ENCODE measurements at places on chromosomes 4 and X. TPM values are rescaled to one million over a fixed set of nuclear protein-coding genes. Genes with fewer than 3 reads are reported as not detected.

The AFM gene
- not detected for total RNA-seq

The NLGN4X gene
- total RNA-seq: 0.35 TPM

The RTL5 gene
- total RNA-seq: 2.9 TPM

DNA sequence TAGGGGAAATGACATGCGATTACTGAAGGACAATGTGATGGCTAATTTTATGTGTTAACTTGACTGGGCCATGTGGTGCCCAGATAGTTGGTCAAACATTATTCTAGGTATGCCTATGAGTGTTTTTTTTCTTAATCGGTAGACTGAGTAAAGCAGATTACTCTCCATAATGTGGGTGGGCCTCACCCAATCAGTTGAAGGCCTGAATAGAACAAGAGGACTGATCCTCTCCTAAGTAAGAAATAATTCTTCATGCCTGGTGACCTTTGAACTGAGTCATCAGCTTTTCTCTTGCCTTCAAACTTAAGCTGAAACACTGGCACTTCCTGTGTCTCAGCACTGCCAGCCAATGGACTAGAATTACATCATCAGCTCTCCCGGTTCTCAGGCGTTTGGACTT is 164.0 kb upstream of the FGF13 start:
- no peak for DNase-seq

- DNase-seq: no peak
These were observed 207.3 kb downstream of the SLC7A11 start for GRCh38 chr4:138034871-138035270.

The EGFL6 gene
- total RNA-seq: not detected

The NAA10 gene
- total RNA-seq: 109 TPM

GRCh38 chrX:148715361-148715760 is 214.9 kb downstream of the AFF2 start:
- DNase-seq: no peak

GRCh38 chr4:89660444-89661172 is 176.4 kb downstream of the SNCA start:
- no peak for DNase-seq

The HTN3 gene
- not detected for total RNA-seq

The TLR10 gene
- total RNA-seq: 107 TPM

The TRPC3 gene
- not detected for total RNA-seq

The MRPL1 gene
- total RNA-seq: 31.7 TPM

The MAGEA3 gene
- not detected for total RNA-seq

The EDA gene
- not detected for total RNA-seq

GRCh38 chr4:71045256-71045655 is 51.8 kb downstream of the DCK start:
- no peak for DNase-seq

The CCNI gene
- 237 TPM for total RNA-seq

The CBLL2 gene
- not detected for total RNA-seq

- no peak for DNase-seq
These were observed 116.0 kb downstream of the SOWAHB start for GRCh38 chr4:76781698-76782595.

GRCh38 chr4:24497221-24497620 is 87.1 kb downstream of the DHX15 start:
- no peak for DNase-seq

- DNase-seq: no peak
These were observed 79.6 kb downstream of the SMIM20 start for GRCh38 chr4:25993395-25994185.
